Suprapubic skin (tissue), 4 donors: ENCODE measurements at places on chromosomes 7 and 10. TPM values are rescaled to one million over a fixed set of nuclear protein-coding genes. Genes with fewer than 3 reads are reported as not detected.

DNA sequence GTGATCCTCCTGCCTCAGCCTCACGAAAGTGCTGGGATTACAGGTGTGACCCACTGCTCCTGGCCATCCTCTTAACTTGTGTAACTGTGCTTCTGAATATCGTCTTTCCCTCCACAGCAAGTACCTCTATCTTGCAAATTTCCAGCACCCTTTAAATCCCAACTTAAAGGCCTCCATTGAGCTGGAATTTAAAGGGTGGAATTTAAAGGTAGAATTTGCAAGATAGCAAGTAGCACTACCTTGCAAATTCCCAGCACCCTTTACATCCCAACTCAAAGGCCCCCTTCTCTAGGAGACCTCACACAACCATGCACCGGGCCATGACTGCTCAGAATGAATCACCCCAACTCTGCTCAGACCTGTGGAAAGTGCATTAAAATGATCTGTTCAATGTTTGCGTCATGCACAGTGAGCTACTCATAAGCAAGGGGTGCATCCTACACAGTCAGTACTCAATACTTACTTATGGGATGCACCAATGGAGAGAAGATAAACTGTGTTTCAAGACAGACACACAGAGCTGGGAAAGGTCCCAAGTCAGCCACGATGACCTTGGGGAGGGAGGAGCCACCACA is 17.8 kb upstream of the SDK1 start:
- peak overlapping the region; percentile 33 for H3K27ac ChIP-seq
- DNase-seq = no peak

- DNase-seq = no peak
- H3K4me1 ChIP-seq = no peaks in the 10 kb centered on the region
- no peak overlapping the region for H3K27ac ChIP-seq
- no peaks in the 10 kb centered on the region for H3K36me3 ChIP-seq
Observed at GRCh38 chr7:155927905-155928304, 115.6 kb upstream of the SHH start.

NUPR2 gene
- total RNA-seq = 4.5 TPM

DNA sequence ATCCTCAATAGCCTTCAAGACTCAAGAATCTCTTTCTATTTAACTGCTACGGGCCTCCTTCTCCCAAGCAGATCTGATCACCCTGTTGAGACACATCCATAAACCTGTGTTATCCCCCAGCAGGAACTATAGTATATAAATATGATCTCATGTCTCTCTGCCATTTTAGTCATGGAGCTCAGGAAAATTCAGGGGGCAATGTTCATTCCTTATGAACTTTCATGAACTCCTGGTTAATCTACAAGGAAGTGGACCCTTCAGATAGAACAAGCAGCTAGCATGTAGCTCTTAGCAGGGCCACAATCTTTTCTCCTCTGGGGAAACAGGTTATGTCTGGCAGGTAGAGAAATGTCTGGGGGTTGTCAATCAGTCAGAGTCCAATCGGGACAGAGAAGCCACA is 8.9 kb downstream of the PRR15 start:
- H3K27me3 ChIP-seq = peaks cover 22% of the 10 kb centered on the region
- H3K27ac ChIP-seq = no peak overlapping the region
- no peak for DNase-seq
- no peak overlapping the region for H3K4me3 ChIP-seq

- H3K27ac ChIP-seq = no peak overlapping the region
- DNase-seq = no peak
- H3K36me3 ChIP-seq = no peaks in the 10 kb centered on the region
- peaks cover 6% of the 10 kb centered on the region for H3K27me3 ChIP-seq
- no peaks in the 10 kb centered on the region for H3K4me1 ChIP-seq
Observed at GRCh38 chr10:14381475-14381874, 50.8 kb upstream of the FRMD4A start.

DNA sequence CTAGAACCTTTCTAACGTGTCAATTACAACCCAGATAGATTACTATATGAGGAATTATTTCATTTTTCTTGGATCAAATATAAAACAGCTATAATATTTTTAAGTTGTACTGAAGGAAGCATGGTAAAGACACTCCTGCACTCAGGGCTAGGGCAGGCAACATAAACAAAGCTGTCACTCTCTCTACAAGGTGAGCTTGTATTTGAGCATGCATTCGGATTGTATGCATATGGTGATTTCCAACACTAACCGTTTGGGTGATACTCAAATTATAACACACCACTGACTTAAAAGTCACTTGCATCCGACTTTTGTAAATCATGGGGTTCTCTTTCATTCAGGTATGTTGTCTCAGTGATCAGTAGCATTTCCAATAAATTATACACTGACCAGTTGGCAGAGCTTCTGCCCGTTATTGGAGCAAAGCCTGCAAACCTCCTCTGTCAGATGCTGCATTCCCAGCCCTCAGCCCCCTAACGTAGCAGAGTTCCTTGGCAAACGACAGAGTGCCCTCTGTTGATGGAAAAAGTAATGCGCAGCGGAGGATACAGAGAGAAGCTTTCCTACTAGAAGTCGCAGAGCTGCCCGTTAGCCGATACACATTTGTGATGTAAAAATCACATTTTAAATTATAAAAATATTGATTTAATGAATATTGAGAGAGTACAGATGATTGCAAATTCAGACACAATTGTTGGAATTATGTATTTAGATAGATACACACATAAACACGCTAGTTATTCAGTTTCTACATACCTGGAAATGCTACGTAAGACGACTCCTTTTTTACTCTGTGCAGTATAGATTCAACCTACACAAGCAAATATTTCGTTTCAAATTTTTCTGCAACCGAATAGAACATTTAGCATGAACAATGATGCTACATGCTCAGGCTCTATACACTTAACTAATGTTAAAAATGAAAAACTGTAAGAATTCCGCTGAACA is 173.9 kb upstream of the SP4 start:
- no peak for DNase-seq
- H3K27me3 ChIP-seq = peaks cover 46% of the 10 kb centered on the region
- H3K27ac ChIP-seq = no peak overlapping the region
- H3K36me3 ChIP-seq = no peaks in the 10 kb centered on the region
- H3K4me3 ChIP-seq = no peak overlapping the region

DNA sequence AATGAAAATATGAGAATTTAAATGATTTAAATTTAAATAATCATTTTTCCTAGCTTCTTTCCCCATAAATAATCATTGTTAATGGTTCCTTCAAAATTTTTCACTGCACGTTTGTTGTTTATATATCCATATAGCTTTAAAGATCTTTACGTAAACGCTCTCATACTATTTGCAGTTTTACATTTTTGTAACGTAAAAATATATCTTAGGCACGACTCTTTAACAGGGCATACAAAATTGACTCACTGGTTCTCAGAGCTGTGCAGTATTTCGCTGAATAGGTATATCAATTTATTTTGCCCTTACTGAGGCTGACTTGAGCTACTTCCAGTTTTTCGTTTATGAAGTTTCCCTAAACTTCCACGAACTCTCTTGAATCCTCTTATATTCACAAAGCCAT is 105.7 kb downstream of the LRRN3 start:
- no peaks in the 10 kb centered on the region for H3K4me1 ChIP-seq
- H3K27me3 ChIP-seq = no peaks in the 10 kb centered on the region
- H3K27ac ChIP-seq = no peak overlapping the region
- H3K36me3 ChIP-seq = no peaks in the 10 kb centered on the region

DNA sequence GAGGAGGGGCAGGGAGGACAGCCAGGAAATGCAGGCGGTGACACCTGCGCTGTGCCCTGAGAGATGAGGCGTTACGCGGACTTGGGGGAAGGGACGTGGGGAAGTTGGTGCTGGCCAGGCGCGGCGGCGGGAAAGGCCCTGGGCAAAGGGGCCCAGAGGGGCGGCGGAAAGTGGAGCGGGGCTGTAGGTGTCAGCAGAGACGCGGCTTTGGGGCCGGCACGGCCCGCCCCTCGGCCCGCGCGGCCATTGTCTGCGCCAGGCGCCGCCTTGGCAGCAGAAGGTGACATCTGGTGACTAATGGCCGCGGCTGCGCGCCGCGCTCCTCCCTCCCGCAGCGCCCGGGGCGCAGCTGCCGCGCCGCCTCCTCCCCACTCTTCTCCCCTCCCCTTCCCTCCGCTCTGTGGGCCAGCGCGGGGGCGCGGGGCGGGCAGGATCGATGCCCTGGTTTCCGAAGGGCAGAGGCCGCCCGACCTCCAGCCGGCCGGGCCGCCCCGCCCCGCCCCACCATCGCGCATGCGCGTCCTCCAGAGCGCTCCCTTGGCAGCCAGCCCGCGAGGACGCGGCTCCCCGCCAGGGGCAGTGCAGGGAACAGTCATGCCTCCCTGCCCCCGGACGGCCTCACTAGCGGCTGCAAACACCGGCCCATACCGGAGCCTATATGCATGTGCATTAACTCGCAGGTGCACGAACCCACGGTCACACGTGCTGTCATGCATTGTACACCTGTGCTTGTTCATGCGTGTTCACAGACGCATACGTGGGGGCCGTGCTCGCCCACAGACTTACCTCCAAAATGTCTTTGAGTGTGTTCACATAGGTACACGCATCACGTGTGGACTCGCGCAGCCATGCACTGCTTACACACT is 269.6 kb downstream of the RPS24 start:
- DNase-seq = peak; percentile 93
- H3K36me3 ChIP-seq = no peaks in the 10 kb centered on the region
- H3K4me3 ChIP-seq = peak overlapping the region; percentile 56
- H3K27ac ChIP-seq = peak overlapping the region; percentile 78
- peaks cover 12% of the 10 kb centered on the region for H3K4me1 ChIP-seq

- no peak overlapping the region for H3K4me3 ChIP-seq
- peaks cover 61% of the 10 kb centered on the region for H3K36me3 ChIP-seq
- no peaks in the 10 kb centered on the region for H3K27me3 ChIP-seq
- DNase-seq = peak; percentile 49
- H3K27ac ChIP-seq = no peak overlapping the region
Observed at GRCh38 chr10:132709471-132709951, 76.4 kb downstream of the NKX6-2 start.

GRCh38 chr10:115029452-115030375 is 63.5 kb upstream of the ATRNL1 start:
- no peak overlapping the region for H3K27ac ChIP-seq
- no peaks in the 10 kb centered on the region for H3K4me1 ChIP-seq

DNA sequence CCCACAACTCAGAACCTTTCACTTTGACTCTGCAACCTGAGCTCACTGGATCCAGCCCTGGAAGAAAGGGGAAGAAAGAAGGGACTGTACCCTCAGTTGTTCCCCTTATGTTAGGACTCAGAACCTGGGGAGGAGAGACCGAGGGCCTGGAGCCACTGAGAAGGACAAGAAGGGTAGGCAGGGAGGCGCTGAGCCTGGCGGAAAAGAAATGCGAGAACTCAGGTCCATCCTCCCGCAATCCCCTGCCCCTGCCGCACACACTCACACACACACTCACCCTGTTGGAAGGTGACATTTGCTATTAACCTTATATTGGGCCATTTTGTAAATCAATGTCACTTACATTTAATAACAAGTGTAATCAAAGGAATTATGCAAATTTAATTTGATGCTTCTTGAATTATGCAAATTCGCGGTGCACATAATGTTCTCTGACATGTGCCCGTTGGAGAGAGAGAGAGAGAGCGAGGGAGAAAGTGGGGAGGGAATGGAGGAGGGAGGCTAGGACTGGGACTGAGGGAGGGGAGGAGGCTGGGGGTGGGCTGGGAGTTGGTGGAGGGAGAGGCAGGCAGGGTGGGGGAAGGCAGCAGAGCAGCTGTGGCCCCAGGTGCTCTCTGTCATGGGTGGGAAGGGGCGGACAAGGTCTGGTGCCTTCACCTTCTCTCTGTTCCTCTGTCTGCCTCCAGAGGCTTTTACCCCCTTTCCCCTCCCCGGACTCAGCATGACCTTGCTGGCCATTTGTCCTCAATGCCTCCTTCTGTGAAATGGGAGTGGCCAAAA is 99.6 kb upstream of the PAX2 start:
- no peaks in the 10 kb centered on the region for H3K36me3 ChIP-seq
- peaks cover 100% of the 10 kb centered on the region for H3K27me3 ChIP-seq
- no peaks in the 10 kb centered on the region for H3K4me1 ChIP-seq

DNA sequence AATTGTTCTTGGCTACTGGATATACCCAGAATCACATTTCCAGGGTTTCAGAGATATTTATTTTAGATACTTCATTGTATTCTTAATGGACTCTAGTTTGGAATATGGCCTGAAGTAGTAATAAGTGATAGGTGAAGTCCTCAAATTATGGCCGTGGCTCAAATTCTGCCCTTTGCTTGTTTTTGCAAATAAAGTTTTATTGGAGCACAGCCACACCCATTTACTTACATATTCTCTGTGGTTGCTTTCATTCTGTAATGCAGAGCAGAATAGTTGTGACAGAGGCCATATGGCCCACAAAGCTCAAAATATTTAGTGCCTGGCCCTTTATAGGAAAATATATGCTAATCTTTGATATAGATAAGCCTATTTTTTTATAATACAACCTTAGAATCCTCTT is 19.5 kb downstream of the ANLN start:
- H3K4me1 ChIP-seq = peaks cover 8% of the 10 kb centered on the region
- no peak for DNase-seq
- H3K36me3 ChIP-seq = no peaks in the 10 kb centered on the region
- H3K27ac ChIP-seq = no peak overlapping the region
- H3K4me3 ChIP-seq = no peak overlapping the region
- H3K27me3 ChIP-seq = no peaks in the 10 kb centered on the region

CNNM1 gene
- 4.4 TPM for total RNA-seq
